ENCODE measurements at places on chromosomes 4 and X. TPM values are rescaled to one million over a fixed set of nuclear protein-coding genes. Genes with fewer than 3 reads are reported as not detected.

Gene ELOVL6
- 15.8 TPM for total RNA-seq

DNA sequence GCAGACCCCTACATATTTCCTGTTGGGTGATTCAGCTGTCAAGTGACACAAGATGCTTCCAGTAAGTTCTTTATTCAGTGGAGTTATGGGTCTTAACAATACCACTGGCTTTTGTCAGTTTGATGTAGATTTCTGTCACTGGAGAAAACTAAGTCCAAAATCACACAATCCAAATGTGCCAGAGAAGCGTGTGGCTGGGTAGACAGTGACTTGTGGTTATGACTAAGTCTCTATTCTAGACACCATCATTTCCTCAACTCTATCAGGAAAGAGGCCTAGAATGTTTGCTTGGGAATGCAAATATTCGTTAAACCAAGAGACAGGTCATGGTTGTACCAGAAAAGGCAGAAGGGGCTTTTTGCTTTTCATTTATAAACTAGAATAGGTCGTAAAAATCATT is 54.4 kb upstream of the HS3ST1 start:
- DNase-seq, result no peak

Gene PLAC8
- 49.3 TPM for total RNA-seq

DNA sequence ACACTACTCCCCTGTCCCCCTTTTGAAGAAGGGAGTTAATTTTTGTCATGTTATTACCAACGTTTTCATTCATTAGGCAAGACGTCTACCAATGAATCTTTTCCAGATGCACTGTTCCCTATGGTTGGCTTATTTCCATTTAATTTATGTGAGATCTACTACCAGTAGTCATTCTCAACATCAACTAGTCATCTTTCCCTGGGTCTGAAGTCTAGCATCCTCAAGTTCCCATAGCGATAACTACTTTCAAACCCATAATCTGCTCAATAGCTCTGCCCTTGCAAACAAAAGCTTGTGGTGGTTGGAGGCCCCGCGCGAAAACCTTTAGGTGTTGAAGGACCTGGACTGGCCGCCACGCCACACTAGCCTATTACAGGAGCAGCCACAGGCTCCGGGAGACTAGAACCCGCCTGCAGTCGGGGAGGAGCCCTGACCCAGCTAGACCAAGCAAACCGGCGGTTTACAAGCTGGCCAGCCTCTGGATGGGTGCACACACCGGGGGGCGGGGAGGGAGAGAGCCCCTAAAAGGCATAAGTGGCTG is 746 bp downstream of the PPAT start:
- DNase-seq, result peak; percentile 46

Gene DKK2
- not detected for total RNA-seq

Gene CENPC
- total RNA-seq, result 44.7 TPM

All from activated T-cell treated with anti-CD3 and anti-CD28 coated beads, Interleukin-2, amount 50 U/mL, for 72 hours (primary cell).